ENCODE measurements at places on chromosomes 11 and 22. TPM values are rescaled to one million over a fixed set of nuclear protein-coding genes. Genes with fewer than 3 reads are reported as not detected.

The NXPE1 gene
- polyA plus RNA-seq, result not detected

- H3K4me1 ChIP-seq, result no peaks in the 10 kb centered on the region
- DNase-seq, result no peak
- peaks cover 4% of the 10 kb centered on the region for H3K27me3 ChIP-seq
- no peaks in the 10 kb centered on the region for H3K36me3 ChIP-seq
- H3K27ac ChIP-seq, result no peak overlapping the region
These were observed 425.8 kb upstream of the B3GAT1 start for GRCh38 chr11:134837887-134838232.

GRCh38 chr11:12808519-12808918, 134.3 kb downstream of the TEAD1 start:
- H3K27me3 ChIP-seq, result no peaks in the 10 kb centered on the region
- no peak overlapping the region for H3K27ac ChIP-seq
- no peak for DNase-seq
- H3K4me1 ChIP-seq, result peaks cover 2% of the 10 kb centered on the region

DNA sequence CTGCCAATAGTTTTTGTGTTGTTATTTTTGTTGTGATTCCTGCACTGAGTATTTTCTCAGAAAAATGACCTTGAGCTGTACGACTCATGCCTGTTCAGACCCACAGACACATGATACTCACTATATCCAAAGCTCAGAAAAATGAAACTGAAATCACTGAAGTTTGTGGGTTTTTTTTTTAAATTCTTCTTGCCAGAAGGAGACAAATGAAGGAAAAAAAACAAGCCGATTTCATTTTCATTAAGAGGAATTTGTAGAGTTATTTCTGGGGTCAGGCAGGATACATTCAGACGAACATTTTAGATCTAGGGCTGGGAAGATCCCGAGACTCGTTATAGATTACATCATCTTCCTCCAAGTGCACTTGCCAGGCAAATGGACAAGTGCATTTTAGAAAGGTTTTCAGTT, 60.4 kb downstream of the BMAL1 start:
- H3K27me3 ChIP-seq, result no peaks in the 10 kb centered on the region
- H3K4me1 ChIP-seq, result peaks cover 84% of the 10 kb centered on the region
- H3K4me3 ChIP-seq, result no peak overlapping the region
- H3K27ac ChIP-seq, result peak overlapping the region; percentile 47
- no peaks in the 10 kb centered on the region for H3K36me3 ChIP-seq

DNA sequence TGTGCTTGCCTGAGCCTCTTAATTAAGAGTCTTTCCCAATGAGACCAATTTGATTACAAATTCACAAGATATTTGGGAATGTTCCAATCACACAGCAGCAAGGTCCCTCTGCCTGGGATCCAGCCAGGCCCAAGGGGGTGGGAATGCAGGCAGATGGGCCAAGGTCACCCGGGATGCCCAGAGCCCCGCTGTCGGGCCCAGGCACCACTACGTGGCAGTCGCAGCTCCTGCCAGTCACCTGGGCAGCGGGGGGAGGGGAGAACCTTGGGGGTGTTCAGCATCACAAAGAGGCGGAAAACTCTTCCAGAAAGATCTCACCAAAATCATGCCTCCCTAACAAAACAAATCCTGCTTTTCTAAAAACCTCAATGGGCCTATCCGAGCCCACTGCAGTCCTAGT, 30.9 kb downstream of the PPM1F start:
- no peaks in the 10 kb centered on the region for H3K27me3 ChIP-seq
- H3K4me3 ChIP-seq, result no peak overlapping the region
- H3K36me3 ChIP-seq, result peaks cover 2% of the 10 kb centered on the region
- H3K27ac ChIP-seq, result no peak overlapping the region

- no peak overlapping the region for H3K4me3 ChIP-seq
- no peaks in the 10 kb centered on the region for H3K27me3 ChIP-seq
- DNase-seq, result no peak
- H3K36me3 ChIP-seq, result no peaks in the 10 kb centered on the region
- no peaks in the 10 kb centered on the region for H3K4me1 ChIP-seq
These were observed 7.8 kb upstream of the DDI1 start for GRCh38 chr11:104028476-104029263.

The OMP gene
- 0.24 TPM for polyA plus RNA-seq

DNA sequence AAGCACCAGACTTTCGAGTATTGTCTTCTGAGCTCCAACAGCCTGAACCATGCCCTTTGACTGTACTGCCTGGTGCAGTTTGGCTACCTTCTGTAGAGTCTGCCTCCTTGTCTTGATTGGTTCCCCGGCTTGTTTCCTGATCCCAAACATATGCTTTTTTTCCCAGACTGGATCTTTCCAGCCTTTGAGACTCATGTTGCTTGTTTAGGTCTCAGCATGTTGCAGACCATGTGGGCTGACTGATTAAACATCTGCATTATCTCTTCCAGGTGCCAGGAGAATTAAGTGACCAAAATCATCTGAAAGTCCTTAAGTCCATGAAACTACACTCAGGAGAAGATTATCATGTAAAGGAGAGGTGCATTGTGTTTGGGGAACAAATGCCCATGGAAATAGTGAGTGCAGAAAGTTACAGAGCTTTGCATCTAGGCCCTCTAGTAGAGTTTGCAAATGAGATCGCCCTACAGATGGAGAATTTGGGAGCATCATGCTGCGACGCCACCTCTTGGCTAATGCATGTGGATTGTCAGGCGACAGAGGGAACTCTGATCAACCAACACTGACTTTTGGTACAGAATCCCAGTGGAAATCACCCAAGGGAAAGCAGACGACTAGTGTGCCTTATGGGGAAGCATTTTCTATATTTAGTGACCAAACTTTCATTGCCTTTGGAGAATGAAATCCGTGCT, 188.8 kb downstream of the BLID start:
- peaks cover 28% of the 10 kb centered on the region for H3K4me1 ChIP-seq
- H3K27ac ChIP-seq, result no peak overlapping the region
- DNase-seq, result no peak
- H3K36me3 ChIP-seq, result no peaks in the 10 kb centered on the region
- no peak overlapping the region for H3K4me3 ChIP-seq
- no peaks in the 10 kb centered on the region for H3K27me3 ChIP-seq

- no peak for DNase-seq
- H3K4me3 ChIP-seq, result no peak overlapping the region
- H3K27ac ChIP-seq, result no peak overlapping the region
- H3K27me3 ChIP-seq, result no peaks in the 10 kb centered on the region
- H3K4me1 ChIP-seq, result no peaks in the 10 kb centered on the region
These were observed 101.9 kb downstream of the IGLL1 start for GRCh38 chr22:23478175-23478574.

The SCGB2A2 gene
- not detected for polyA plus RNA-seq

GRCh38 chr11:28999620-29000019, 891.4 kb downstream of the METTL15 start:
- H3K27ac ChIP-seq, result no peak overlapping the region
- no peaks in the 10 kb centered on the region for H3K4me1 ChIP-seq
- H3K27me3 ChIP-seq, result no peaks in the 10 kb centered on the region
- no peak overlapping the region for H3K4me3 ChIP-seq

The OOSP2 gene
- not detected for polyA plus RNA-seq

DNA sequence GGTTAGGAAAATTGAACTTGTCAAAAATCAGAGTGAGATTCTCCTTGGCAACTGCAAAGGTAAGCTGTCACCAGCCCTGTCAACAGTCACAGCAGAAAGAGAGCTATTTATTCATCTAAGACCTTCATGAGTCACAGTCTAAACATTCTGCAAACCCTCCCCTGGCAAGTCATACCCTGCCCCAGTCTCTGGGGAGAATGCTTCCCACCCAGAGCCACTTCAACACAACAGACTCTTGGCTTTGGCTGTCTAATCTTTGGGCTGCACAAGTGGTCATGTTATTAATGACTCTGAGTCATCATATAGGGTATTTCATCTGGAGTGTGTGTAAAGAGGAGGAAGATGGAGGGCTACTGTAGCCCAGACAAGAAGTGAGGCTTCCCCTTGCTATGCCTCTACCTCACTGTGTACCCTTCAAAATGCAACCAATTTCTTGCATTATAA, 153.4 kb downstream of the CCDC34 start:
- H3K27ac ChIP-seq, result no peak overlapping the region
- no peaks in the 10 kb centered on the region for H3K4me1 ChIP-seq
- DNase-seq, result no peak
- no peaks in the 10 kb centered on the region for H3K27me3 ChIP-seq

DNA sequence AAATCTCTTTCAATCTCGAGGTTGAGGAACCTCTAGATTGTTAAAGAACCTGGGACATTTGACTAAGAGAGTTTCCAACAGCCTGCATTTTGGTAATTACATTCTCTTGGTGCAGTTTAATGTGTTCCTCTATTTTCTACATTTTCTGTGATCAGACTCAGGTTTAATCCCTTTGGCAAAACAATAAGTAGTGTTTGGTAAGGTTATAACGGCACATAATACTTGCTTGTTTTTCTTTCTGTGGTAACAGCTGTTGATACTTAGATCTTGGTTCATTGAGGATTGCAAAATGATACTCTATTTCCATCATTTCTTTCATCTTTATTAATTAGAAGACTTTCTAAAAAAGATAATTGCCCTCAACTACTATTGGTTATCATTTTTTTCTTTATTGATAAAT, 271.3 kb downstream of the SBF2 start:
- no peak overlapping the region for H3K4me3 ChIP-seq
- peaks cover 4% of the 10 kb centered on the region for H3K36me3 ChIP-seq
- H3K27me3 ChIP-seq, result no peaks in the 10 kb centered on the region
- peaks cover 2% of the 10 kb centered on the region for H3K4me1 ChIP-seq
- no peak overlapping the region for H3K27ac ChIP-seq
- no peak for DNase-seq

The TNNT3 gene
- polyA plus RNA-seq, result 0.06 TPM

- no peaks in the 10 kb centered on the region for H3K36me3 ChIP-seq
- H3K4me1 ChIP-seq, result peaks cover 10% of the 10 kb centered on the region
- no peaks in the 10 kb centered on the region for H3K27me3 ChIP-seq
- peak overlapping the region; percentile 67 for H3K4me3 ChIP-seq
- no peak overlapping the region for H3K27ac ChIP-seq
These were observed 348 bp downstream of the PLCB3 start for GRCh38 chr11:64251753-64252002.

Data from liver (tissue), 10 donors.